Endodermal cell (in vitro differentiated cells): ENCODE measurements at places on chromosomes 7 and 10. TPM values are rescaled to one million over a fixed set of nuclear protein-coding genes. Genes with fewer than 3 reads are reported as not detected.
A peak's percentile ranks its signal among the peaks of the same experiment; 100 is the strongest.

GRCh38 chr7:84363741-84364140 lies 169.2 kb upstream of the SEMA3A start:
- no peak overlapping the region for H3K4me3 ChIP-seq
- H3K36me3 ChIP-seq, result no peaks in the 10 kb centered on the region
- H3K27ac ChIP-seq, result no peak overlapping the region
- H3K4me1 ChIP-seq, result no peaks in the 10 kb centered on the region
- DNase-seq, result no peak

DNA sequence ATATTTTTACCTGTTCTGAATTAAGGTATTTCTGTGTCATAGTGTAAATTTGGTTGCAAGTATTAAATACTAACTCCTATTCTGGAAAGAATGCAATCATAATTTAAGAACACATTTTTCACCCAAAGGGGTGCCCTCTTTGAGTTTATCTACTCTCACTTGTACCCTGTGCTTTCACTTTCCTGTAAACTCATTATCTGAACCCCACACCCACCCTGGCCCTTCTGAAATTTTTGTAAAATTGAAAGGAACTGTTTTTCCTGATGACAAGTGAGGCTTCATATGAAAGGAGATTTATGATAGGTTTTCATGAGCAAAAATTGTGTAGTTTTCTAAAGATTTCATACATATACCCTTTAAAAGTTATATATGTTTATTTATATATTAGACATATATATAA lies 134.5 kb downstream of the WNT2 start:
- no peaks in the 10 kb centered on the region for H3K36me3 ChIP-seq
- no peak for DNase-seq
- no peak overlapping the region for H3K27ac ChIP-seq

The PON1 gene
- total RNA-seq, result not detected in 3 replicates

DNA sequence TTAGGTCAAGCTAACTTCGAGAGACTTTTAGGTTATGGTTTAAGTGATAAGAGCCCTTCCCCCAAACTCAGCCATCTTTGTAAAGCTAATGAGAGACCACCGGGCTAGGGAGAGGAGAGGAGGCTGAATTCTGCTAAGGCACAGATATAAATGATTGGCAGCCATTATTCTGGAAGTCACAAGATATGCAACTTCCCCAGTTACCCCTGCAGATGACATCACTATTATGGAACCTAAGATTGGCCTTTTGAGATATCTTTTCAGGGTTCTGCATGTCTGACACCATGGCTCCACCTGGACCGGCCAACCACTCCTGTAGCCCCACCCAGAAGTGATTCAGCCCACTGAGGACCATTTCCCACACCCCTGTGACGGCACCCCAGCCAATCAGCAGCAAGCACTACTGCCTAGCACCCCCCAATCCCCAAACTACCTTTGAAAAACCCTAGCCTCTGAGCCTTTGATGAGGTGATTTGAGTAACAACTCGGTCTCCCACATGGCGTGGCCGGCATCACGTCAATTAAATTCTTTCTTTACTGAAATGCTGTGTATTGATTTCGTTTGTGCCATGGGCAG lies 14.4 kb downstream of the VIPR2 start:
- DNase-seq, result peak; percentile 20
- H3K4me1 ChIP-seq, result peaks cover 2% of the 10 kb centered on the region
- no peaks in the 10 kb centered on the region for H3K36me3 ChIP-seq
- no peak overlapping the region for H3K4me3 ChIP-seq
- no peaks in the 10 kb centered on the region for H3K27me3 ChIP-seq

The AGR2 gene
- not detected in 3 replicates for total RNA-seq

- H3K27me3 ChIP-seq, result no peaks in the 10 kb centered on the region
- H3K36me3 ChIP-seq, result peaks cover 4% of the 10 kb centered on the region
- no peak overlapping the region for H3K27ac ChIP-seq
- no peak overlapping the region for H3K4me3 ChIP-seq
Measured at GRCh38 chr7:36905841-36906240, 181.5 kb upstream of the AOAH start.

DNA sequence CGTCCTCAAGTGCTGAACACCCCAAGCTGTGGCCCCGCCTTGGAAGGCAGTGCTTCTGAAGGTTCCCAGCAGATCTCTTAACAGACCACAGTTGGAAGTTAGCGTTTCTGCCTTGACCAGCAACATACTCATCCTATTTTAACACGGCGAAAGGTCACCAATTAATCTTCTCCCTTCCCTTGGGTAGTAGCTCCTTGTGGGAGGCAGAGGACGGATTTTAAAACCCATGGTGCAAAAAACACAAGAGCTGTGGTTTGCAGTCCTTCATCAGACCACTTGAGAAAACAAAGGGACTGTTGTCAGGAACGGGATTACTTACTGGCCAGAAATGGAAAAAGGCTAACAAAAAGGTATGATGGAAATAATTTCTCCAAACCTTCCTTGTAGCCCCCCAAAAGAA lies 87.3 kb downstream of the BEND7 start:
- H3K27me3 ChIP-seq, result peaks cover 28% of the 10 kb centered on the region
- H3K4me1 ChIP-seq, result peaks cover 7% of the 10 kb centered on the region
- H3K36me3 ChIP-seq, result no peaks in the 10 kb centered on the region
- H3K27ac ChIP-seq, result no peak overlapping the region

The MSMB gene
- 1.7 to 2.4 TPM (median 2.0 TPM) in 3 replicates for total RNA-seq

The PRXL2A gene
- total RNA-seq, result 93.2 and 101 TPM in 2 replicates

The ADCYAP1R1 gene
- 0.99 to 1.5 TPM (median 1.2 TPM) in 3 replicates for total RNA-seq

- H3K36me3 ChIP-seq, result no peaks in the 10 kb centered on the region
- H3K27me3 ChIP-seq, result no peaks in the 10 kb centered on the region
- H3K27ac ChIP-seq, result no peak overlapping the region
Measured at GRCh38 chr10:22226599-22226998, 8.8 kb upstream of the EBLN1 start.
